ENCODE measurements at places on chromosomes 6 and 20. TPM values are rescaled to one million over a fixed set of nuclear protein-coding genes. Genes with fewer than 3 reads are reported as not detected.

DNA sequence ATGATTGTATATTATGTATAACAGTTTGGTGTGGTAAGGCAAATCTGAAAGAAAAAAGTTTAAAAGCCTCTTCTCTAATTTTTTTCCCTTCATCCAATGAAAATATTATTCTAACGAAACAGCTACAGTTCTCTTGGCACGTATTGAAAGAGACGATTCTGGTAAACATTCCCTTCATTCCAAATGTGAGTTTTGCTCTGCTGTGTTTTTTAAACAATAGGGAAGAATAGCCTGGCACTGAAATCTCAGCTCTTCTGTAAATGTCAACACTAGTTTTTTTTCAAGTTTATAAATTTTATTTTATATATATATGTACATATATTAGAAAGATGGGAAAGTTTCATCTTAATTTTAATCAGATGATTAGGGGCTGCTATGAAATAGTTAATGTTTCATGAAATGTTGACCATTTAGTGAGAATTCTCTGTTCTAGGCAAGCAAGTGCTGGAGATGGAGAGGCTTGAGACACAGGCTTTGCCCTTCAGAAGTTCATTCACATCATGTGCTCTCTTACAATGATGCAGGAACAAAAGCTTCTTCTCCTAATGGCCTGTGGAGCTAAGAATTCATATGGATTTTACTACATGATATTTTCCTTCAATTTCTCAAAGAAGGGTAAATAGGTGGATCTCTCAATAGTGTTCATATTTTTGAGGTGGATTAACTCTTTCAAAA lies 4.1 kb downstream of the PAQR8 start:
- DNase-seq = no peak

DNA sequence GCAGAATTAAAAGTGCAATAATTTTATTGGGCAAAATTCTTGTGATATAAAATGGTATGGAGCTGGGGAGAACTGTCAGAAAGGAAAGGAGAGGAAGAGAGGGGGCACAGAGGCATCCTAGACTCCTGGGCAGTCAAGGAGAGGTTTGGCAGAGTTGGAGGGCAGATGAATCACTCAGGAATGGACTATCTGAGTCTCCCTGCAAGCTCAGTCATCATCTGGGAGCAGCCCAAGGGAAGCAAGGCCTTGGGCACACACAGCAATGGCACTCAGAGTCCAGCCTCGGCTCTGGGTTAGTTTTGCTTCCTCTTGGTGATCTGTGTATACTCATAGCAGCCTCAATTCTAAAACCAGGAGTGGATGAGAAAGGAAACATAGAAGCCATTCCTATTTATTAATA lies 67.2 kb downstream of the SLC22A1 start:
- no peak for DNase-seq

DNA sequence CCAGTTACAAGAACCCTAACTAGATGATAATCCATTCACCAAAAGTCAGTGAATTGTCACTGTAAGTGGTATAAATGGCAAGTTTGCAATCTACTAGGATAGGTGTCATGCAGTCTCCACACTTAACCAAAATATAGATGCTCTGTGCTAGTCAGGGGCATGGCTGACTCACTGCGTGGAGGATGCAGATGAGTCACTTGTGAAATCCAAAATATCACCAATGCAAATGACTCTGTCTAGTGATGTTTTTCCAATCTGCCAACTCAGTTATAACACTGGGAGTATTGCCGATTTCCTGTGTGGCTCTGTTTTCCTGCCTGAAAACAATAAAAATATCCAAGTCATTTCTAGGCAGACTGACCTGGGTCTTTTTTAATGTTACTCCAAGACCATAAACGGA lies 47.8 kb upstream of the NRSN1 start:
- peak; percentile 64 for DNase-seq

GRCh38 chr6:122042380-122042779 lies 357.1 kb upstream of the HSF2 start:
- DNase-seq = no peak

DNA sequence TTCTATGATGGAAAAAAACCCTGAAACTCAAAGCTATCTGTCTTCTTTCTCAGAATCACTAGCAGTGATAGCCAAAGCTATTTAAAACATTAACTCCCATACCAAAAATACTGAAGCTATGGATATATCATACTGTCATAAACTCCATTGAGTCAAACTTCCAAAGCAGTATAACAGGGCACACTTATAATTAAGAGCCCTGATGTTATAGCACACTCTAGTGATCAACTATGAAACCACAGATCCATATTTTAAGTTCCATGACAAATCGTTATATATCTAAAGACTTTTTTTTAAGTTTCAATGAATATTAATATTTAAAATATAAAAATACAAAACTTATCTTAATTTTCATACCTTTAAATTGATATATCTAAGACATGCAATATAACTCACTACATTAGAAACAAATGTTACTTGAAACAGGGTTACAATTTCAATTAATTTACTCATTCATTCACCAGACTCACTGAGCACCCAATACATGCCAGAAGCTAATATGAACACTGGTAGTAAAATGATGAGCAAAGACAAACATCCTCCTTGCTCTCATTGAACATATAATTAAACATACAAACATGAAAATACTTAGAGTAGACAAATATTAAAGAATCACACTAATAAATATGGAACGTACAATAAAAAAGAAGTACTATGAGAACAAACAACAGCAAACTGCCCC lies 69.3 kb downstream of the IBTK start:
- DNase-seq = peak; percentile 48

DNA sequence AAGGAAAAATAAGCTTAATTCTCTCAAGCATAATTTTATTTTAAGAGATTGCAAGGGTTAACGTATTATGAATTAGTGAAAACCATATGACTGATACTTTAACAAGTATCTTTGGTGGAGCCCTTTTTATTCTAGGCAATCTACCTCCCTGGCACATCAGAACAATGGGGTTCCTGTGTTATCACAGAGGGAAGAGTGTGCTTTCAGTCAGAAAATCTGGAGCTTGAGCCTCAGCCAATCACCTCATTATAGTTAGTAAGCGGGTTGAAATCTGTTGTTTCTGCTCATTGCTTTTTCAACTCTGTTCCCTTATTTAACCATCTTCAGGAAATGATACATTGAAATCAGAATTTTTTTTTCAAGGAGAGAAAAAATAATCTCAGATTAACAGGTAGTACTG lies 391 bp downstream of the ADGRF1 start:
- no peak for DNase-seq

DNA sequence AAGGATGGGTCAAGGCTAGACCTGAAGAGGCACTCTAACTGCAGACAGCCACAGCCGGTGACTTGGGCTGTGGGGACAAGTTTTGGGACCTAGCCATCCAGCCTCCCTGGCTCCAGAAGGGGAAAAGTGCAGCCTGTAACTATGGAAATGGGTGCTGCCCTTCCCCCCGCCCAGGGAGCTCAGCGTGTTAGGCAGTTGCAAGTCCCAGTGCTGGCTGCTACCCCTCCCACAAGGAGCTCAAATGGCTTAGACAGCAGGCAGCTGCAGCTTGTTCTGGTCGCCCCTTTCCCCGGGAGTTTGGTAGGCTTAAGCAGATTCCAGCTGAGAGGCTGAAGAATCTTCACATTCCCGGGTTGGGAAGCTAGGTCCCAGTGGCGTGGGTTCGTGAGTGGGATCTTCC lies 162.6 kb downstream of the FAM83B start:
- DNase-seq = no peak

Gene BPI
- total RNA-seq = not detected

GRCh38 chr20:19976595-19977372 lies 40.4 kb upstream of the NAA20 start:
- DNase-seq = peak; percentile 81

Gene FAM83C
- total RNA-seq = not detected

GRCh38 chr6:5053038-5053437 lies 32.1 kb upstream of the PPP1R3G start:
- DNase-seq = peak; percentile 41

- DNase-seq = no peak
Measured at GRCh38 chr6:6656287-6656686, 67.8 kb downstream of the LY86 start.

Gene CRIP3
- total RNA-seq = not detected

GRCh38 chr6:67768972-67769371 lies 866.1 kb upstream of the ADGRB3 start:
- DNase-seq = no peak

Gene BANF2
- total RNA-seq = not detected

DNA sequence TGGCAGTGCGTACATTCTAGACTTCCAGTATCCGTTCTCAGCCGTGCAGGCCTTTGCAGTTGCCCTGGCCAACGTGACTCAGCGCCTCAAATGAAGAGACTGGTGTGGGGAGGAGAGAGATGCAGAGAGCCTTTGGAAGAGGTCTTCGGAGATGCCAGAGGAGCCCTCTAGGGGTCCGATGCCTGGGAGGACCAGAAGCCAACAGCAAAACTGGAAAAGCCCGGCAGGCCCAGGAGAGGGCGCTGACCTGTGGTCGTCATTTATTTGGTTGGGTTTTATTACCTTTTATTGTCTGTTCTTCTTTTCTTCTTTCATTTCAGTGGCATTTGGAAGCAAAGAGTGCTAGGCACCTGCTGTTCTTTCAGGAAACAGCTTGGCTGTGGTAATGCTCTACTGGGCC lies 53.3 kb upstream of the TMEM181 start:
- DNase-seq = no peak

DNA sequence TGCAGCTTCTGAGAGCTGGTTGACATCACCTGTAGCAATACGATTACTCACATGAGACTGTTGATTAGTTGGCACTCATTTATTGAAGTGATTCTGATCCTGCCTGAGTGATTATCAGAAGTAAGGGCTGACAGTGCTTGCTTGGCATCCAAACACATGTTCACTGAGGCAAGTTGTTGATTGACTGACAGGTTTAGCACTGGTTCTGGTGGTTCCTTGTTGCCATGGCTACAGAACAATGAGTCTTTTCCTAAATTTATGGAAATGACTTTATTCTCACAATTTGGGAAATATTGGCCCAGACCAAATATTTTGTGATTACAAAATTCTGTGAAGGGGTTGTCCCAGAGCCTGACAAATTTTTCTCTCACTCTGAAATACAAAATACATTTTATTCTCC lies 146.0 kb upstream of the RAB32 start:
- DNase-seq = no peak

DNA sequence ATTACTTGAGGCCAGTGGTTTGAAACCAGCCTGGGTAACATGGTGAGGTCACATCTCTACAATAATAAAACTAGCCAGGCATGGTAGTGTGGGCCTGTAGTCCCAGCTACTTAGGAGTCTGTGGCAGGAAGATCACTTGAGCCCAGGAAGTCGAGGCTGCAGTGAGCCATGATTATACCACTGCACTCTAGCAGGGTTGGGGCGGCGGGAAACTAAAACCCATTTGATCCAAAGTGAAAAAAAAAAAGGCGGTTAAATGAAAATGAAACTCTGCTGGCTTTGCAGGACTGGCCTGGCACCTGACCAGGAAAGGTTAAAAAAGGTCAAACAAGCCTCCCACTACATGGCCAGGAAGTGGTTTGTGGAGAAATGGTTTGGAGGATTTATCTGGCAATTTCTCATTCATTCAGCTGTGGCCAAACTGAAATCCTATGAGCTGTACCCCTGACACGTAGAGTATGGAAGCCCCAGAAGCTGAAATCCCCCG lies 36.6 kb downstream of the MTRES1 start:
- DNase-seq = peak; percentile 81

Gene MTCH1
- total RNA-seq = 228 TPM

DNA sequence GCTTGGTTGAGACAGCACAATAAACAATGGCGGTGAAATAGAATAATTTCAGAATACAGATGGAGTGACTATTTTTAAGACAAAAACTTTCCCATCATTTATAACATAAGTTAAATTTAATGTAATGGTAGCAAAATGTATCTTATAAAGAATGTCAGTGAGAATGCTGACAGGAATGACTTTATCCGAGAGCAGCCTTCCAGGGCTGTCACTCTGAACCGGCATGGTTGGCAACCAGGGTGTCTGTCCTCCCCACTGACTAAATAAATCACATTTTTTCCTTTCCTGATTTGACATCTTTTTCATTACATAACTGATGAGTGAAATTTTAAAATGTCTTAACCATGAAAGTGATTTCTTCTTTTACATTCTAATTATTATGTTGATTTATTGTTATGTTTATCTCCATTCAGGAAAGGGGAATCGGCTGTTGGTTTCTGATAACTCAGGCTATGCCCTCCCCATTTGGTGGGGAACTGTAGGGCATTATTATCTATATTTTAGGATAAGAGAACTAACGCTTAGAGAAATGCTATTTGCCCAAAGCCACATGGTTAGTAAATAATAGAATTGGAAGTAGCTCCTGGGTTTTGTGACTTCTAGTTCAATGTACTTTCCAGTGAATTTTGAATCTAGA lies 109.2 kb upstream of the OGFRL1 start:
- no peak for DNase-seq

DNA sequence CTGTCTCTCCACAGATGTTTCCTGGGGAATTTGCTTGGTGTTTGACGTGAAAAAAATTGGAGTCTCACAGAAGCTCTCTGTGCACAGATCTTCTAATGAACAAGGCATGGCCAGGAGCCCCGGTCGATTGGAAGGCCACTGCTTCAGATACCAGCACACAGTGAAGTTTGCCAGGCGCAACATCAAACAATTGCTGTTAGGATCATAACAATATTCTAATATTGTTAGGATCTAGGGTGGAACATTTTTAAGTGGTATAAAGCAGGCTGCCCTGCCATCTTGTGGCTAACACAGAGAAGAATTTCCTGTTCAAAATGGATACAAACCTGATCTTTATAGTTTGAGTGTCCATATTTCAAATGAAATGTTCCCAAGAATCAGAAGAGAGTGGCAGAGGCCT lies 64.1 kb downstream of the C6orf118 start:
- peak; percentile 9 for DNase-seq

- no peak for DNase-seq
Measured at GRCh38 chr20:42492290-42492689, 697.4 kb downstream of the PTPRT start.

Gene MAP1LC3A
- total RNA-seq = 13.4 TPM

Gene MACROD2
- total RNA-seq = 1.6 TPM

- DNase-seq = peak; percentile 67
Measured at GRCh38 chr6:12024699-12025434, 12.8 kb downstream of the HIVEP1 start.

All from fibroblast of villous mesenchyme (primary cell).